ENCODE measurements at places on chromosomes 7 and 10. TPM values are rescaled to one million over a fixed set of nuclear protein-coding genes. Genes with fewer than 3 reads are reported as not detected.

DNA sequence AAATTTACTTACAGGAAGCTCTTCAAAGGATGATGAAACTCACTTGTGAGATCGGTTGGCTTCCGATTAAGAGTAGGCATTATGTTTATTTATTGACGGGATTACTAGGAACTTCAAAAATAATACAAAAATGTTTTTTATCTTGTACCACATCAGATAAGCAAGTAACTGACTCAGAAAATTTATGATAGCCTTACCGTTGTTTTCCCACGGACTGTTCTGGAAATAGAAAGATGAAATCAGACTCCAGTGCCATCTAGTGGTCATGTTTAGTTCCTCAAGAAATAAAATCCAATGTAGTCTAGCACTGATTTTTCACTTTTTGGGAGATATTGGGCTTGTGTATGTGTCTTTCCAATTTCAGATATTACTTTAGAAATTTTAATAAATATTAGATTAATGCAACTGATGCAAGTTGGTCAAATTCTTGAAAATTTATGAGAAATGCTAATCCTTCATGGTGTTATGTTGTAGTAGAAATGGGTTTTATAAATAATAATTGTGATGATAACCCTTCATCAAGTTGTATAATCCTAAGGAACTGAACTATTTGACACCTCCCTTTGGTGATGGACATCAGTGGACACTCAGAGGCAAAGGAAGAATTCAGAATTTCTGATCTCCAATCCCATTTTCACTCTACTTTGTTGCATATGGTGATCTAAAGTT lies 168.8 kb downstream of the TMEM26 start:
- H3K4me1 ChIP-seq: peaks cover 6% of the 10 kb centered on the region
- peak overlapping the region; percentile 3 for H3K4me3 ChIP-seq
- DNase-seq: no peak
- no peak overlapping the region for H3K27ac ChIP-seq
- H3K27me3 ChIP-seq: no peaks in the 10 kb centered on the region
- no peaks in the 10 kb centered on the region for H3K36me3 ChIP-seq

DNA sequence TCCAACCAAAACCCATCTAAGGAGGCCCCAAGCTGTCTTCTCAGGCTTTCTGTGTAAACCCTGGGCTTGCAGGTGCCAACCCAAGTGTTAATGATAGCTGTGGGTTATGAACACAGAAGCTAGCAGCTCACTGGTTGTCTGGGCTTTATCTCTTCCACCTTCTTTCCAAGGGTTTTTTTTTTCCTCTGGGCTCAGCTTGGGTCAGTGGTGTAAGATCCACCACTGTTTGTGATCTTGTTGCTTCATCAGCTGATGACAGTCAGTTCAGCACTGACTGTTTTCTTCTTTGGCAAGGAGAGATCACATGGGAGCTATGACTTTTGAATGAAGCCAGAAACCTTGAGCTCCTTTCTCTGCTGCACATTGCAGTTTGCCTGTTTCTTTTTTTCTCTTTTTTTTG lies 4.6 kb downstream of the GTPBP4 start:
- H3K27me3 ChIP-seq: no peaks in the 10 kb centered on the region
- peaks cover 15% of the 10 kb centered on the region for H3K4me1 ChIP-seq
- H3K4me3 ChIP-seq: no peak overlapping the region
- no peak overlapping the region for H3K27ac ChIP-seq
- peaks cover 51% of the 10 kb centered on the region for H3K36me3 ChIP-seq

DNA sequence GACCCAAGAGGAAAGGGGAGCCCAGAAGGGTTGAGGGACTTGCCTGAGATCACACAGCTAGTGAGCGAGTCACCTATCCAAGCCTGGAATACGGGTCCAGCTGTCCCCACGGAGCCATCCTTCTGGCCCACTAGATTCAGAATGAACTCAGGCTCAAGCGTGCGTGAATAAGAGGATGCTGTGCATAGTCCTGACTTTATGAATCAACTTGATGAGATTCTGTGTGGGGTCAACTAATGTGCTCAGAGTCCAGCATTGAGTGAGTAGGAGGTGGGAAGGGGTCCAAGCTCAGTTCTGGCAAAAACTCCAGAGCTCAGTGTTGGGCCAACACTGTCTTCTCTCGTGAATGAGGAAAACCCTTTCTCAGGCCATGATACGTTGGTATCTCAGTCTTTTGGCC lies 41.4 kb downstream of the CAMK1D start:
- DNase-seq: no peak
- H3K36me3 ChIP-seq: no peaks in the 10 kb centered on the region
- H3K4me3 ChIP-seq: no peak overlapping the region

GRCh38 chr10:21532694-21533466 lies 1.2 kb upstream of the MLLT10 start:
- H3K4me3 ChIP-seq: peak overlapping the region; percentile 70
- H3K27me3 ChIP-seq: no peaks in the 10 kb centered on the region
- peak overlapping the region; percentile 88 for H3K27ac ChIP-seq

DNA sequence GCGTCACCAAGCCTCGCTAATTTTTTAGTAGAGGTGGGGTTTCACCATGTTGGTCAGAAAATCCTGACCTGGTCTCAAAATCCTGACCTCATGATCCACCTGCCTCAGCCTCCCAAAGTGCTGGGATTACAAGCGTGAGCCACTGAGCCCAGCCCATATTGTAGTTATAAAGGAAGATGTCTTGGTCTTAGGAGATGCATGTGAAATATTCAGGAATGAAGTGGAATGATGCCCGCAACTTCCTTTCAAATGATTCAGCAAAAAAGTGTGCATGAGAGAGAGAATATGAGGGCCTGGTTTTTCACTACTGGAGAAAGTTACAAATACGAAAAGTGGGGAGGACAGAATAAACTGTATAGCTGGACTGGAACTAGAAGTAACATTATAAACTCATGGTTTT lies 15.9 kb downstream of the TMEM209 start:
- H3K4me1 ChIP-seq: no peaks in the 10 kb centered on the region
- H3K27me3 ChIP-seq: no peaks in the 10 kb centered on the region
- peaks cover 42% of the 10 kb centered on the region for H3K36me3 ChIP-seq
- no peak overlapping the region for H3K4me3 ChIP-seq
- no peak for DNase-seq

DNA sequence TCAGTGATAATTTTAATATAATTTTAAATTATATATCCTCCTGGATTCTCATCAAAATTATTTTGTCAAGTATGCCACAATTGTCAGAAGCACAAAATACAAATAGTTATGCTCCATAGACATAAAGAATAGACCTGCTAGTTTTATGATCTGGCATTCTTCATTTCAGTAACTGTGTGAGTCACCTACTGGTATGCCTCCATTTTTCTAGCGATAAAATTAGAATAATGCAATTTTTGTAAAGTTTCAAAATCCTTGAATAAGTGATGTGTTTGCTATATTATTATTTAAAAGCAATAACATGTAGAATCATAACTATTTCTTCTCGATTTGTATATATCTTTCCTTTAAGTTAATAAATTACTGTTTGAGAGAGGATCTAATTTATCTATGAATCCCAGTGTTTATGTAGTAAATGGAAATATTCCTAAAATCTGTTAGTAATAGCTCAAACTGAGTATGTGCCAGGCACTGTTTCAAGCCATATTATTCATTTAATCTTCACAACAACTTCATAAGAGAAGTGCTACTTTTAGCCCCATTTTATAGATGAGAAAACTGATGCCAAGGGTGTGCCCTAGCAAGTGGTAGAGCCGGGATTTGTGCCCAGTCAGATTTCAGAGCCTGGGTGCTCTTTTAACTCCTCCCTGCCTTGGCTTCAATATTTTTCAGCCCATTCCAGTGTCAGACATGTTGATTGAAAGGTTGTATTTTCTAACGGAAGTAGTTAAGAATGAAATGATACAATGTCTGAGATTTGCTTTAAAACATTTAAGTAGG lies 38.4 kb downstream of the NET1 start:
- no peaks in the 10 kb centered on the region for H3K27me3 ChIP-seq
- H3K36me3 ChIP-seq: peaks cover 14% of the 10 kb centered on the region
- peaks cover 28% of the 10 kb centered on the region for H3K4me1 ChIP-seq
- H3K4me3 ChIP-seq: no peak overlapping the region

DNA sequence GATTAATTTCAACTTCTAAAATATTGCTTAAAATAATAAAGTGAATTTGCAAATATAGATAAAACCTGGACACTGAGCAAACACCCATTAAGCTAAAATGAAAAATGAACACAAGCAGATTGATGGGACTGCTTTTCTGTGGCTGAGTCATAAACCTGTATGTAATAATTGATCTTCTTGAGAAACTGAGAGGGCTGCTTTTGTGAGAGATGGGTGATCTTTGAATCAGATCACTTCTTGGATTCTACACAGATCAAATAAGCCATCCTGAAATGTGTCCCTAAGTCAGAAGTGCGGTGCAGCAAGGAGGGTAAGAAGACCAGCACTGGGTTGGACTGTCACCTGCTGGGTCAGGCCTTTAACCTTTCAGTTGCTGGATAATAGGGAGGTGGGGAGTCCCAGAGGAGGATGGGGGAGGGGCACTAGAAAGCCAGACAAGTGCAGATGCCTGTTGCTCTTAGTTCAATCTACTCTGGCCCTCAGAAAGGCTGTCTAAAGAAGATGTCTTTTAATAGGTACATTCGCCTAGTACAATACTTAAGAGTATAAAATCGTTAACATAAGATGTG lies 178.2 kb upstream of the NAMPT start:
- no peaks in the 10 kb centered on the region for H3K36me3 ChIP-seq
- no peak for DNase-seq

DNA sequence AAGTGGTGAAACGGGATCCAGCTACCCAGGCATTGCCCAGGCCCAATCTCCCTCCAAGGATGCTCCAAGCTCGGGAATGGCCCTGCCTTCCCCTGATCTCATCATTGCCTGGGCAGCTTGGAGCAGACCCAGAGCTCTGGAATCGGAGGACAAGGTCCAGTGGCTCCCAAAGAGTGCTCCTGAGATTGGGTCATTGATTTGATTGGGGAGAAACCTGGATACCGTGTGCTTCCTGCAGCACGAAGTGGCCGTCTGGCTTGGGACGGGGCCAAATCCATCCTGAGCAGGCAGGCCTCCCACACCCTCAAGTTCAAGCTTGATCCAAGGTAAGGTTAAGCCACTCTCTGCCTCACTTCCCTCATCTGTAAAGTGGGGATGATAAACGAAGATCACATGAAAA lies 69.9 kb downstream of the OAT start:
- no peaks in the 10 kb centered on the region for H3K36me3 ChIP-seq
- DNase-seq: no peak

DNA sequence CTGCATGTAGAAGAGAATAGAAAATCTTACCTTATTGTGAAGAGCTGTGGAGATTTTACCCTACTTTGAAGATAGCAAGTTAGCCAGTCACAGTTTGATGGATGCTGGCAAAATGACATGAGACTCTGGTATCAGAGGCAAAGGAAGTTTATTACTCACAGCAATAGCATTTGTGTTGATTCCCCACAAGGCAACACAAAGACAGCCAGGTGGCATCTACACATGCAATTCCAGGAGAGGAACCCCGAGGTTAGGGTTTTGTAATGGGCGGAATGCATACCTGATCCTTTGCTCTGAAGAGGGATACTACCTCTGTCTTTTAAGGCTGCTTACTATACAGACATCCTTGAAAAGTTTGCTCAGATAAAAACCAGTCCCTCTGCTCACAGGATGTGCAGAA lies 59.5 kb downstream of the AHR start:
- DNase-seq: no peak
- H3K4me1 ChIP-seq: no peaks in the 10 kb centered on the region
- no peak overlapping the region for H3K4me3 ChIP-seq
- H3K36me3 ChIP-seq: no peaks in the 10 kb centered on the region
- no peak overlapping the region for H3K27ac ChIP-seq

GRCh38 chr7:140594131-140594691 lies 46.4 kb downstream of the DENND2A start:
- no peaks in the 10 kb centered on the region for H3K4me1 ChIP-seq
- H3K27me3 ChIP-seq: no peaks in the 10 kb centered on the region
- H3K36me3 ChIP-seq: no peaks in the 10 kb centered on the region
- H3K27ac ChIP-seq: no peak overlapping the region

- H3K27me3 ChIP-seq: no peaks in the 10 kb centered on the region
- H3K27ac ChIP-seq: no peak overlapping the region
- no peak overlapping the region for H3K4me3 ChIP-seq
- no peaks in the 10 kb centered on the region for H3K36me3 ChIP-seq
These were observed 252.8 kb upstream of the LRRTM3 start for GRCh38 chr10:66673071-66673470.

GRCh38 chr7:24325708-24326107 lies 41.7 kb downstream of the NPY start:
- H3K36me3 ChIP-seq: no peaks in the 10 kb centered on the region
- H3K4me3 ChIP-seq: no peak overlapping the region
- no peak for DNase-seq

GRCh38 chr7:24812305-24812945 lies 55.2 kb upstream of the GSDME start:
- H3K27ac ChIP-seq: no peak overlapping the region
- peak; percentile 34 for DNase-seq
- H3K4me1 ChIP-seq: no peaks in the 10 kb centered on the region
- no peak overlapping the region for H3K4me3 ChIP-seq

DNA sequence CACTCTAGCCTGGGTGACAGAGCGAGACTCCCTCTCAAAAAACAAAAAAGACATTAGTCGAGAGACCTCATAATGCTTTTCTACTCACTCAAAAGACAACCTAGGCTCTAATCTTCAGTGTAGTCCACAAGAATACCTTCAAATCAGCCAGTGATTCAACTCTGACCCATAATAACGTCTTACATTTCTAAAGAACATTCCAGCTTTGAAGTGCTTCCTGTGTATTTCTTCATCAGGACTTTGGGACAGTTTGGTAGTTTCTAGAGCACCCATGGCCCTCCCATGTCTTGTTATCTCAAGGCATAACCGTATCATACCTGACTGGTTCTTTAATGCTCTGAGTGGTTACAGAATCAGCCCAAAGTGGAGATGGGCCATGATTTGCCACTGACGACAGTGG lies 221.3 kb downstream of the SKIDA1 start:
- no peak overlapping the region for H3K4me3 ChIP-seq
- DNase-seq: no peak
- H3K27ac ChIP-seq: no peak overlapping the region
- H3K27me3 ChIP-seq: no peaks in the 10 kb centered on the region
- no peaks in the 10 kb centered on the region for H3K4me1 ChIP-seq

- H3K27ac ChIP-seq: no peak overlapping the region
- H3K4me3 ChIP-seq: no peak overlapping the region
- H3K4me1 ChIP-seq: no peaks in the 10 kb centered on the region
These were observed 58.2 kb downstream of the PTPRN2 start for GRCh38 chr7:158529181-158530096.

GRCh38 chr10:5481121-5481520 lies 18.2 kb downstream of the CALML5 start:
- no peaks in the 10 kb centered on the region for H3K36me3 ChIP-seq
- DNase-seq: no peak
- H3K4me3 ChIP-seq: no peak overlapping the region
- no peaks in the 10 kb centered on the region for H3K4me1 ChIP-seq

DNA sequence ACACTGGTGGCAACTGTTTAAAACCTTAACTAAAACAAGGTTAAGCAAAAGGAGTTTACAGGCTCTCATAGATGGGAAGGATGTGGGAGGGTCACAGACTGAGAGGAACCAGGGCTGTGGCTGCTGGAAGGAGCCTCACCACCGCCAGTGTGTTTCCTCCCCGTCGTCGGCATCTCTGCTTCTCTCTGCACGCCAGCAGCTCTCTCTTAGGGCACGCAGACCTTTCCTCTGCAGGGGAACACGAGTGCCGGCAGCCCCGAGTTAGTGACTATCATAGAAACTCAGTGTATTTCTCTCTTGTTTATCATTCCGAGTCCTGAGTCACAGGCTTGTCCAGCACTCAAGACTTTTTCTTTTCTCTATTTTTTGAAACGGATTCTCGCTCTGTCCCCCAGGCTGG lies 8.1 kb upstream of the SH2D4B start:
- peak overlapping the region; percentile 58 for H3K27ac ChIP-seq
- no peaks in the 10 kb centered on the region for H3K36me3 ChIP-seq
- peak overlapping the region; percentile 32 for H3K4me3 ChIP-seq
- no peaks in the 10 kb centered on the region for H3K27me3 ChIP-seq

The ZP3 gene
- 6.9 TPM for total RNA-seq

The NEBL gene
- 0.65 TPM for total RNA-seq

The PDE6C gene
- not detected for total RNA-seq

The ANKRD30A gene
- total RNA-seq: not detected

The CPSF4 gene
- 58.1 TPM for total RNA-seq

The DNAJC12 gene
- not detected for total RNA-seq

The MTPN gene
- 74.2 TPM for total RNA-seq

Data from T-cell (primary cell).